GM06990 (cell line): ENCODE measurements at places on chromosomes 11 and 22.

- no peak for DNase-seq
Observed at GRCh38 chr11:19326499-19326898, 85.8 kb upstream of the E2F8 start.

DNA sequence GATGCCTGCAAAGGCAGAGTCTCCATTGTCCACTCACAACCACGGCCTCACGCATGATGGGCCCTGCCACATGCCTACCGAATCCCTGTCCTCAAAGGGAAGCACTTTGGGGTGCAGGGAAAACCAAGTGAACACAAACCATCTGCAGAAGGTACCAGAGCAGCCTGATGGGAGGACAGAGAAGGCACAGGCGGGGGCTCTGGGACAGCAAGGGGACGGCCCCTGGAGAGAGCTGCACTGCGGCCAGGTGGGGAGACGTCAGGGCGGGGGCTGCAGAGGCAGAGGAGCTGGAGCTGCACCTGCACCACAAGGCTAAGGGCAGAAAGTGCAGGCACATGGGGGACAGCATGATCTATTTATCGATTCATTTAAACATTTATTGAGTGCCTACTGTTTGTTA, 1056.0 kb downstream of the TBC1D22A start:
- no peak for DNase-seq

- no peak for DNase-seq
Observed at GRCh38 chr22:46001426-46002106, 24.6 kb upstream of the WNT7B start.

- no peak for DNase-seq
Observed at GRCh38 chr22:46214616-46215015, 35.5 kb downstream of the CDPF1 start.

DNA sequence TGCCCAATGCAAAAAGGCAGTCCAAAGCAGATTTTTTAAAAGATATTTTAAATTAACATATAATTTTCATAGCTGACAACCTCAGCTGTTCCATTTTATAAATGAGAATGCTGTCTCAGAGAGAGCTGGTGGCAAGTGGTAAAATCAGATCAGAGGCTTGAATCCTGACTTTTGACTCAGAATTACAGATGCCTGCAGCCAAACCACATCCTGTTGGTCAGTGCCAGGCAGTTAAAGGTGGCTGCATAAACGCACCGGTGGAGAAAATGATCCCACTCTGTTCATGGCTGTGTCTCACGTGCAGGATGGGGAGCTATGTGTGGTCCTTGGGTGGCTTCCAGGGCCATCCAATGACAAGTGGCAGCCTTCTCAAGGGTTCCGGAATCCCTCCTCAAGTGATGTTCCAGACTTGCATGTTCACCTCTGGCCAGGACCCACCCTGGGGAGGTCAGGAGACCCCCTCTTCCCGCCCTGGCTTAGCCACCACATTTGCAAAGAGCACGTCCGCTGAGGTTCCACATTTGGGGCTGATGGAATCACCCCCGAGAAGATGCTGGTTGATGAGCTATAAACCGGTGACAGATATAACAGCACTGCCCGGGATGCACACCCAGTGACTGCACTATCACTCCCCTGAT, 155.5 kb downstream of the SHANK2 start:
- no peak for DNase-seq

DNA sequence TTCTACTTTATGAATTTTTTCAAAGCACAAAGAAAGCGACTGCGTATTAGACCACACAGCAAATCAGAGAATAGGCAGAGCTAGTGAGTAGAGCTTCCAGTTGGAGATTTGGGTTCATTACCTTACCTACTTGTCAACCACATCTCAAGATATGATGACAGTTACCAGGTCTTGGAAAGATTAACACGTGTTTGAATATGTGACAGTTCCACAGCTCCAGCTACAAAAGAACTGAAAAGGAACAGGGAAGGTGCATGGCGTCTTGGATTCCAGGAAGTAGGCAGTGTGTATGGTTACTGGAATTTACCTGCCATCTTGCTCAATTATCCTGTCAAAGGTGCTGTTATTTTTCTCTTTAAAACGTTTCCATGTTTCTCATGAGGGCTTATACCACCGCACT, 5.3 kb downstream of the TIRAP start:
- DNase-seq: no peak

- no peak for DNase-seq
Observed at GRCh38 chr11:5922749-5923426, 19.2 kb upstream of the OR56A3 start.

- no peak for DNase-seq
Observed at GRCh38 chr11:36308577-36308976, 12.5 kb downstream of the PRR5L start.

DNA sequence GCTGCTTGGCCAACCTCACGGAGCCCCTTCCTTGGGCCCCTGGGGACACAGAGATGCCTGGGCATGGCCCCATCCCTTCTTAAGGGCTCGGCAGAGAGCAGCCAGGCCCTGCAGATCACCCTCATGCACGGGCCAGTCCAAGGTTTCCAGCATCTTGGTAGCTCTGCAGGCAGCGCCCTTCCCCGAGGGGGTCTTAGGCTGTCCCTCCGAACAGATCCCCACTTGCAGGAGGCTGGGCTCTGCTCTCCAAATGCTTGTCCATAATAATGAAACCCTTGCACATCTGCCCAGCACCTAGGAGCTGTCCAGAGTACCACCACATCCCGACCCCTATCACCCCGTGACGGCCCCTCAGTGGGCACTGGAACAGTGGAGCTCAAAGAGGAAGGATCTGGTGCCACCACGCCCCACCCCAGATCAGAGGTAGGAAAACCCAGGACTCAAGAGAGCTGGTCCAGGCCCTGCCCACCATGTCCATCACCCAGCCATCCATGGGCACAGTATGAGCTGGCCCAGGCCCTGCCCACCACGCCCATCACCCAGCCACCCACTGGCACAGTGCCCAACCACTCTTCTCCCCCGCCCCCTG, 92.5 kb upstream of the PRR5 start:
- no peak for DNase-seq

GRCh38 chr11:123478352-123478987, 48.4 kb downstream of the GRAMD1B start:
- peak; percentile 67 for DNase-seq

DNA sequence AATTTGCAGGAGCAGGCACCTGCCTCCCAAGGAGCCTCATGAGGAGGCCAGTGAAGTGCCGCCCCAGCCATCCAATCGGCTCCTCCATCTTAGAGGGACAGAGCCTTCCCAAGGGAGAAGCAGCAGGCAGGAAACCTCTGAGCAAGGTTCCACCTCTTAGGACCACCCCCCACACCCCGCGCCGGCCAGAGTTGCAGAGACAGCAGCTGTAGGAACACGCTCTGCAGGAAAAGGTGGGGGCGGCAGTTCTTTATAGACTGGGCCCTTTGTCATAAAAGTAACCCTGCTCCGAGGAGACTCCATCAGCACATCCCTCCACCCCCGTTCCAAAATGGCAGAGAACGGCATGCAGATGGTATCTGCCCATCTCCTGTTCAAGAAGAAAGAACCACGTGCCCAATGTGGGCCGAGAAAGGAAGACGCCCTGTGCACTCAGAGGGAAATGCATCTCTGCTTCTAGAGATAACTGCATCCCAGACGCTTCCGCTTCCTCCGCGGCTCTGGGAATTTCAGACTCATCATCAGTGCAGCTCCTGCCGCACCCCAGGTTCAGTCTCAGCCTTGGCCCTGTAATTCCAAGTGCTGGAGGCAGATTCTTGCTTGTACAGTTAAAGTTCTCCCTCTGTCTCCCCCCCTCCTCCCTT, 98.5 kb downstream of the SPATA19 start:
- DNase-seq: no peak

- no peak for DNase-seq
Observed at GRCh38 chr22:28247667-28248363, 328.8 kb upstream of the PITPNB start.

GRCh38 chr11:8327761-8328192, 64.1 kb upstream of the LMO1 start:
- no peak for DNase-seq

DNA sequence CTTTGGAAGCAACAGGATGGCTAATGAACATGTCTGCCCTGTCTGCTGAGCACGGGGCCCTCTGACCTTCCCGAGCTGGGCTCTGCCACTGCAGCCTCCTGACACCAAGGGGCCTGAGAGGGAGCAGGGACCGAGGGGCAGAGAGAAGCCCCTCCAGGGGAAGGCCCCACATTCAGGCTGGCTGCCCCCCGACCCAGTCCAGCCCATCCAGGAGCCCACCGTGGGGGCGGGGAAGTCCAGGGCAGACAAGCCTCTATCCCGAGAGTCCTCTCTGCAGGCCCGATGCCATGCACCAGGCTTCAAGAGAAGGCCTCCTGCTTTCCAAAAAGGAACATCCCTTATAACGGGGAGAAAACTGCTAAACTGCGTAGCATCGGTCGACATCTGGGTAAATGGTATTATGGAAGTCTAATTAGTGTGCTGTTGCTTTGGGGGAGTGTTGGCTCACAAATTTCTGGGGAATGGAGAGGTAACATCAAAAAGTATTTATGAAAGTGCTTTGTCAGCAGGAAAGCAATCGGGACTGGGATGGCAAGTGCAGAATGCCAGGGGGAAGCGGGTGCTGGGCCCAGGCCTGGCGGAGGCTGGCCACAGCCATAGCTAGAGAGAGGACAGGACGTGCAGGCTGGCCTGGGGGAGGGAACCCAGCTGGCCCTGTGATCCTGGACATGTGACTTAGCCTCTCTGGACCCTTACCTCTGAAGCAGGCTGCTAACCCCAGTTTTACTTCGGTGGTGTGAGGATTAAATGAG, 5.3 kb upstream of the SHISAL1 start:
- DNase-seq: no peak

GRCh38 chr11:12914400-12914912, 94.7 kb upstream of the RASSF10 start:
- DNase-seq: no peak

DNA sequence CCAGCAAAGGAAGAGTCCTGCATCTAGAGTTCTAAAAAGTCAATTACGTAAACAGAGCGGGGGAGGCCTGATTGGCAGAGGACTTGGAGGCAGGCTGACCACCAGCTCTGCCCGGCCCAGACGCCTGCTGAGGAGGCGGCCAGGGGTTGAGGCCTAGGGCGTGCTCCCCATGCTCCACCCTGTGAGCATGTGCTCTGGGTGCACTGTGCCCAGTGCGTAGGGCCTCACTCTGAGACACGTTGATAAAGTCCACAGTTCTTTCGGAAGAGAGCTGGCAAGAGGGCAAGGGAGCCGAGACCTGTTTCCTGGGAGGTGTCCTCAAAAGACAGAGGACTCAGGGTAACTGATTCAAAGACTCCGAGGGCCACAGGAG, 25.2 kb downstream of the GRIK4 start:
- DNase-seq: no peak

DNA sequence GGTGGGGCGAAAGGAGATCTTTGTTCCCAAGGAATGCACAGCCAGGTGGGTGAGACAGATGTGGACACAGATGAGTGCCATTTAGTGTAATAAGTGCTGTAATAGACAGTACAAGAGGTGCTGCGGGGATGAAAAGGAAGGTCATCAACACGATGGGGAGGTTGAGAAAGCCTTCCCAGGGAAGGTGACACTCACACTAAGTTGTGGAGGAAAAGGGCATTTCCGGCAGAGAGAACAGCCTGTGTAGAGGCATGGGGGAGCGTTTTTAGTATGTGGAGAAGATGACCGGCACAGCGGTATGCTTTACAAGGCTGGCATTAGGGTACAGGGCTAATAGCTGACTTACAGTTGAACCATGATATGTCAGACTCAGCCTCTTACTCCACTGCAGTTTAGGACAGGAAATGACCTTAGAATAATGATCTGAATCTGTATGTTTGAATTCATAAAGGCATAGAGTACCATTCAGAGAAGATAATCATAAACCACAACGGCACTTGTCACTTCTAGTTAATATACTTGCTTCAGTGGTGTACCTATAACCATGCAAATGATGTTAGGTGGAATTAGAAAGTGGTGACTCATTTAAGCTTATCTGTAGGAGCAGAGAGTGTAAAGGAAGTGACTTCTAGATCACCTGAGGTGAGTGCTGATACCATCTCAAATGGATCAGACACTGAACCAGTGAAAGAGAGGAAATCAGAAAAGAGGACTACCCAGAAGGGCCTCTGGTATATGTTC, 60.6 kb downstream of the FAM83F start:
- peak; percentile 71 for DNase-seq

GRCh38 chr11:57662893-57663292, 5.0 kb upstream of the ZDHHC5 start:
- no peak for DNase-seq

- DNase-seq: no peak
Observed at GRCh38 chr22:47808886-47809620, 1046.6 kb downstream of the TBC1D22A start.

- DNase-seq: no peak
Observed at GRCh38 chr11:207863-208180, 314 bp downstream of the RIC8A start.
